ENCODE measurements at places on chromosomes 16 and 17.

DNA sequence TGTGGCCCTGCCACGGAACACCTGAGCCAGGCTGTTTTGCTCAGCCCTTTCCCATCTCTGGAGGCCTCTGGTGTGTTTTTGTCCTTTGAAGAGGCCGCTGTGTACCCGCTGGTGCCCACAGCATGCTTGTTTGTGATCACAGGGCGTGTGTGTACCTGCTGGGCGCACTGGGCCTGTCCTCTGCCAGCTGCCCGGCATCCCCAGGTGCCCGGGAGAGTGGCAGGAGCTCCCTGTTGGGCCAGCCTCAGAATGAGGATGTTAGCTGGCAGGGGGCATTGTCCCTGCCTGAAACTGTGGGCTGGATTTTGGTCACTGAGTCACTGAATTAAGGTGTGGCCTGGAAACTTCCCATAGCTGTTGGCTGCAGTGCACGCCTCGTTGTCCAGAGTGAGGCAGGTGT, 31.1 kb downstream of the BAIAP2 start:
- no peak for DNase-seq

DNA sequence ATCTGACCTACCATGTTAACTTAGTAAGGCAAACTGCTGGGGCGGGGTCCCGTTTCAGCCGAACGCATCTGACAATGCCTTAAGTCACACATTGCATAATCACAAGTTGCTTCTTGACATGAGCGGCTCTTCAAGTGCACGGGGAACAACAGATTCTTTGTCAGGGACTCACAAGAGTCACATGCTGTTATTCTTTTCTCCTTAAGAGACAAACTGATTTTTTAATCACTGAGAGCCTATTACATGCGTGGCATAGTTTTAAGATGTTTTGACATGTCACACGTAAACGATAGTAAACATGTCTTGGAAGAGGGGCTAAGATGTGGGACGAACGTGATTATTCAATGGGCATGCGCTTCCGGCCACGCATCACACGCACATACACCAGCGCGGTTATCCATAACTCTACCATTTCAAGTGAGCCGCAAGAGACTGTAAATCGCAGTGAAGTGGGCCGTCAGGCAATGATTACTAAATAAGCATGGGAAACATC, 63.4 kb downstream of the ADCY9 start:
- DNase-seq: peak; percentile 31

DNA sequence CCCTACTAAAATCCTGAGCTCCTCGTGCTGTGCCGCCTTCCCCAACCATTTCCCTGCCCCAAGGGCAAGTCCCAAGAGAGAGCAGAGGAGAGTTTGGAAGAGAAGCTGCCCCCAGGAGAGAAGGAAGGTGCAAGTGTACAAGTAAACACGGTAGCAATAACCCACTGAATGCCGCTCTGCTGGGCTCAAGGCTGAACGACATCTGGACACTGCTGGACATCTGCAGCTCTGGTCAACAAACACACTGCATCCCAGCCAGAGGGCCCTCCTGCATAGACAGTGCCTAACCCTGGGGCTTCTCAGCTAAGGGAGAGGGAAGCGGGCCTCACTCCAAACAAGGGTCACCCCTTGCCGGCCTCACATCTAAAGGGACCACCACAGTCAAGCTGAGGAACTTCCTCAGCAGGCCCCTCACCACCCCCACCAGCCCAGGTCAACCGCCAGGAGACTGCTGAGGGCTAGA, 12.7 kb downstream of the JUP start:
- no peak for DNase-seq

DNA sequence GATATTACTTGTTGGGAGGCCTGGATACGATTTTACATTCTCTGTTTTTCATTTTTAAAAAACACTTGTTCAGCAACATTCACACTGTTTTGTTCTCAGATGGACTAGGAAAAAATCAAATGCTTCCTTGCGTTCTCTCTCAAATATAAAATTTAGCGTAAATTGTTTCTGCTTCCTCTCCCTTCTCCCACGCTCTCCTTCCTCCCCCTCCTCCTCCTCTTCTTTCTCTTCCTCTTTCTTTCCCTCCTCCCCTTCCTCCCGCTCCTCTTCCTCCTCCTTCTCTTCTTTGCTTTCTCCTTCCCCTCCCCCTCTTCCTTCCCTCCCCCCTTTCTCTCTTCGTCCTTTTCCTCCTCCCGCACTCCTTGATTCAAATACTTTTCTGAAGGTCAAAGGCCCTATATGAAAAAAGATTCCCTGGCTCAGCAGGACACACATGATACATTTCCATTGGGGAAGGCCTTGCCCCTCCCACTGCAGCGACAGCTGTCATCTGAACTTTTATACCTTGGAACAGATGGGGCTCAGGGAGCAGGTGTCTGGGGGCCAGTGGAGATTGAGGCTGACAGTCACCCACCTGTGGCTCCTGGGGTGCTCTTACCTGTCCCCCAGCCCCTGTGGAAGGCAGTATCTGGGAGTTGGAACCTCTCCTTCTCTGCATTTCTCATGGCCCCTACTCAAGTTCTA, 99.4 kb upstream of the SDK2 start:
- DNase-seq: no peak

DNA sequence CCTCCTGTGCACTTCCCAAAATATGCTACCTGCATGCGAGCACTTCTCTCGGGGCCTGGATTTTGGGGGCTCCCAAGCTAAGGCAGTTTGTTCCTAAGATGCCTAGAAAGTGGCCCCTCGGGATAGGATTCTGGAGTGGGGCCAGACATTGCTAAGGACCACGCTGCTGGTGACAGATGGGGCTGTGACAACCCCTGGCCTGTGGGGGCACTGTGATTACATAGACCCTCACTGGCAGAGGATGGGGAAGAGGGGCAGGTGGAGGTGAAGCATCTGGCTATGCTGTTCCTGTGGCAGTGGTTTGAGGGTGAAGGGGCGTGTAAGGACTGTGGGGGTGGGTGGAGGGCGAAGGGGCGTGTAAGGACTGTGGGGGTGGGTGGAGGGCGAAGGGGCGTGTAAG, 128.4 kb downstream of the ENGASE start:
- no peak for DNase-seq

- DNase-seq: no peak
Measured at GRCh38 chr16:56792967-56793366, 63.0 kb downstream of the NUP93 start.

DNA sequence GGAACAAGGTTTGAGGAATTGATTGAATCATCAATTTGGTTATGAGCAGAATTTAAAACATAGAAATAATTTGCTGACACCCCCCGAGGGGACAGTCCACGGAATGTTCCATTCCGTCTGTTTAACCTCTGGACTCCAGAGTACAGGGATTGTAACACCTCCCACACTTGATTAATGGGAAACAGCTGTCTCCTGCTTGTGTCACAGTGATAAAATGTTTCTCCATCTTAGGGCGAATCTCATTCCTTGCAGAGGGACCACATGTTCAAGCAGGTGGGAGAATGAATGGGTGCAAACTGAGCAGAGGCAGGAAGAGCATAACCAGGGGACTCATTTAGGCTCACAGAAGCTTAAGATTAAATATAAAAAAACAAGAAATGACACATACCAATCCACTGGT, 249.5 kb upstream of the RBFOX1 start:
- no peak for DNase-seq

- DNase-seq: no peak
Measured at GRCh38 chr17:74132354-74132753, 71.1 kb upstream of the RPL38 start.

DNA sequence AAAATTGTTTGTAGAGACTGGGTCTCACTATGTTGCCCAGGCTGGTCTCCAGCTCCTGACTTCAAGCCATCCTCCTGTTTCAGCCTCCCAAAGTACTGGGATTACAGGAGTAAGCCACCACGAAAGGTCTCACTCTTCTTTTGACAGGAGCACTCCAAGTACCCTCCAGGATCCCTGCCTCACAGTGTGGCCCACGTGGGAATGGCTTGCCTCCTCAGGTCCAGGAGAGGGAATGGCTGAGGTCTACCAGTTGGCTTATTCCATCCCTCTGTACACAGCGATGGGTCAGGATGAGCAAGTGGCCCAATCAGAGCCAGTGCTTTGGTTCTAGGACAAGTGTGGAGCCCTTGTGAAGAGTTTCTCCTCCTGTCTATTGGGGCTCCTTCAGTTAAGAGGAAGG, 73.7 kb upstream of the ZNF423 start:
- no peak for DNase-seq

DNA sequence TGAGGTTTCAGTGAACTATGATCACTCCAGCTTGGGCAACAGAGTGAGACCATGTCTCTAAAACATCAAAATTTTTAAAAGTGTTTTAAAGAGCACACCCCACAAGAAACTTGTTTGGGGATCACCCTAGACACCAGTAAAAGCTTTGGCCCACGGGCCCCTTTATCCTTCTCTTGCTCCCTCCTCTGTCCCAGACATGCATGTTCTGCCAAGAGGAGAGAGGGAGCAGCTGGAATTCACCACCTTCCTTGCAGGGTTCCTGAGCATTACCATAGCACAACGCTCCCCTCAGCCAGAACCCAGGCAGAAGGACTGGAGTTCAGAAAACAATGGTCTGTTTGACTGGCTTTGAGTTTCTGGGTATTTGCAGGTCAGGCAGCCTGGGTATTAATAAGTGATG, 214.3 kb upstream of the CDH5 start:
- peak; percentile 39 for DNase-seq

- no peak for DNase-seq
Measured at GRCh38 chr16:66735891-66736290, 15.5 kb downstream of the DYNC1LI2 start.

GRCh38 chr17:67132366-67132765, 88.0 kb downstream of the CACNG1 start:
- no peak for DNase-seq

GRCh38 chr16:52634528-52634927, 87.6 kb upstream of the TOX3 start:
- no peak for DNase-seq

DNA sequence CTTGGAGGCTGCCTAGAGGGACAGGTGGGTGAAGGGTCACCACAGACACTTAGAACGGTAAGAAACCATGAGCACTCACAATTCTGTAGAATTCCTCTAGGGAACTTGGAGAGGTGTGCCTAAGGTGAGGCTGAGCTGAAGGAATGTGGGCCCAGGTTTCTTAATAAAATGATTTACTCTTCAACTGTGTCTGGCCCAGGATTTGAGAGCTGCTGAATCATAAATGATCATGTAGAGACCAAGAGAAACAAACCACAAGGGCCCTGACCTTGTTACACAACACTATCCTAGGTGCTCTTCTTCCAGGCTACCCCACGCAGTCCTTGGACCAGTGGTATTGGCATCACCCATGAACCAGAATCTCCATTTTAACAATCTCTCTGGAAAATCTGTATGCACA, 27.7 kb downstream of the ZNF18 start:
- DNase-seq: peak; percentile 22

- DNase-seq: no peak
Measured at GRCh38 chr17:69856946-69857345, 218.1 kb upstream of the KCNJ16 start.

GRCh38 chr16:77470851-77471250, 36.0 kb upstream of the ADAMTS18 start:
- DNase-seq: no peak

DNA sequence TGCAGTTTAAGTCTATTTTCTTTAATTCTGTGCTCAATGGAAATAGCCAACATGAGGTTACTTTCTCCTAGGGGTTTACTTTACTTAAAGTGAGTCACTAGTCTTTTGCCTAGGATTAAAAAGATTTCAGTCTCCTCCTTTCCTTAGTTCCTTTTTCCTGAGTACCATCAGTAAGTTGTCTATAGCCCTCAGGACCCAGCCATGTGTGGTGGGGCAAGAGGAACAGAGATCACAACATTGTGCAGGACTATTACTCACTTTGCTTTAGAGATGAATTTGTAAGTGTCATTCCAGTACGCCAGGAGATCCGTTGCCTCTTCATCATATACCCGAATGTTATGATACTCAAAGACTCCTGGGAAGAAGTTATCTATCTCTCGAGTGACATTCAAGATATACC, 27.7 kb upstream of the CORO6 start:
- DNase-seq: no peak

- DNase-seq: no peak
Measured at GRCh38 chr16:28904363-28904762, 20.7 kb downstream of the RABEP2 start.

DNA sequence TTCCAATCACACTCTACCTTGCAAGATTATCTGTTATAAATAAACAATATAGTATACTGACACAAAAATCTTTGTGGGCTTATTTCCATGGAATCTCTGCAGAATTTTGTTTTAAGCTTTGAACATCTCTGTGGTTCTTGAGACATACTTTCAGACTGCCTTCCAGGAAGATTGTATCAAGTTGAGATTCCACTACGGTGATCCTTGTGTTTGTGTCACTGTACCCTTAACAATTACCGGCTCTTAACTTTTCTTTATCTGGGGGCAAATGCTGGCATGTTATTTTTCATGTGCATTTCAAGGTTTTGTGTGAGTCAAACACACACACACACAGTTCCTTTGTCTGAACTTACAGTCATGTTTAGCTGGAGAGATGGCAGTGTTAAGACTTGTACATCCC, 472.7 kb upstream of the HSBP1 start:
- DNase-seq: peak; percentile 79

- peak; percentile 87 for DNase-seq
Measured at GRCh38 chr16:53465606-53466280, 31.5 kb downstream of the RBL2 start.

GRCh38 chr17:63454915-63455314, 8.8 kb upstream of the CYB561 start:
- DNase-seq: no peak

GRCh38 chr16:68508641-68509240, 30.4 kb upstream of the ZFP90 start:
- DNase-seq: no peak

DNA sequence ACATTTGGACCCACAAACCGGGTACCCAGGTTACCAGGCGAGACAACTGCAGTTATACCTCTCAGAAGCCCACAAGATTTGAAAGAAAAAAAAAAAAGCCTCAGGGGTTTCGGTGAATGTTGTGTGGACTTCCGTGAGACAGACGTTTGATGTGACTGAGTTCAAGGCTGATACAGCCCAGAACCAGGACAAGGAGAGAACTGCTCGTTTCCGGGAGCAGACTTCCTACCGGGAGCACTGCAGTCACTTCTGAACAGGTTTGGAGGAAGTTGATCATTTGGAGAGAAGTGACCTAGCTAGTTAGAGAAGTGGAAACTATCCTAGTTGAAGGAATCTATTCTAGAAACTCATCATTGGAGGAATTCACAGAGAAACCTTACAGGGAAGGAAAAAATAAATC, 847 bp downstream of the CKLF start:
- DNase-seq: no peak

DNA sequence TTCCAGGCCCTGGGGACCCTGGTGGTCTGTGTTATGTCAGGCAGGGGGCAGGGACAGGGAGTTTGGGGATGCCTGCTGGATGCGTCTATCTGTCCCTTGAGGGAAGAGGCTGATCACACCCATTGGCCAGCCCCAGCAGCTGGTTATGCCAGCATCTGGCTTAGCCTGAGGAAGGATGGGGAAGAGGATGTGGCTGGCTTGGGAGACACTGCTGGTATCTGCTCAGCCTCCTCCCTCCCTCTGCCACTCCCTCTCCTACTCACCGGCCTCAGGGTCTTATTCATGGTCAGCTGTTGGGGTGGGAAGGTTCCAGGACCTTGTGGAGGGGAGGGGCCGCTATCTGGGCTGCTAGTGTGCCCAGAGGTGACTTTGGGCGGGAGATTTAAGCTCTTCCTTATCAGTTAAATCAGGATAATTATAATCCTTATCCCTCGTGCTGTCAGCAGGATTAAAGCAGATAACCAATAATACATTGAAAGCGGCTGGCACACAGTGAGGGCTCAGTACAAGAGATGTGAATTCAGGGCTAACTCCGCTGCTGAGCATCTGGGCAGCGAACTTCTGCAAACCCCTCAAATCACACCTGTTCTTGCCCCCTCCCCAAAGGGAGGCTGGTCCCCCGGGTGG, 36.0 kb upstream of the MLKL start:
- no peak for DNase-seq

GRCh38 chr17:15456972-15457722, 10.3 kb downstream of the CDRT4 start:
- peak; percentile 72 for DNase-seq

All from iris pigment epithelial cell (primary cell).